ENCODE measurements at places on chromosomes 6 and 20.

DNA sequence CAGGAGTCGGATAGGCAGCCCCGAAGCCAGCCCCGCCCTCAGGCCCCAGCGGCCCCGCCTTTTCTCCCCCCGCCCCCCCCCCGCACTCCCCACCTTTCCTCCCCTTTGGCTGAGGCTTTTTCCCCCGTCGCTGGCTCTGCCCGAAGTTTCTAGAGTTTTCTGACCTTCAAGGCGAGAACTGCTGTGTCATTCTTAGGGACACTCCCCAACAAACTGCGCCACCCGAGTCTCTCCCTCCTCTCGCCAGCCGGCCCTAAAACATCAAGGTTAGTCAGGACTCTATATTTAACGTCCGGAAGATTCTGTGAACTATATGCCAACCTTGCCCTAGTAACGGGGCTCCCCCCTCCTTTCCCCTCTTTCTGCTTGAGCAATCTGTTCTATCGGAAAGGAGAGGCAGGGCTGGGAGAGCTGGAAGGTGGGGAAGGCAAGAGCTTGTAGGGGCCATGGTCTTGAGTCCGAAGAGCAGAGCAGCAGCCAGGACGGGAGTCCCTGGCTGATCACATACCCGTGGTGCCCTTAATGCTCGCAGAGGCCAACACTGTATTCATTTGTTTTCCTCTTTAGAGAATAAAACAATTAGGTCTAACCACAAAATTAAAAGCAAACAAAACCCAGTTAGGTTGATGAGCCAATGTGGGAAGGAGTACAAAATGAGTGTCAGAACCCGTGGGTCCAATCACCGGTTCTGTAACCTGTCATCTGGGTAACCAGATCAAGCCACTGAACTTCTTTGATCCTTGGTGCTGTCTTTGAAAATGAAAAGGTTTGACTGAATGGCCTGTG, 5.3 kb upstream of the HSPA1B start:
- peak; percentile 75 for DNase-seq

DNA sequence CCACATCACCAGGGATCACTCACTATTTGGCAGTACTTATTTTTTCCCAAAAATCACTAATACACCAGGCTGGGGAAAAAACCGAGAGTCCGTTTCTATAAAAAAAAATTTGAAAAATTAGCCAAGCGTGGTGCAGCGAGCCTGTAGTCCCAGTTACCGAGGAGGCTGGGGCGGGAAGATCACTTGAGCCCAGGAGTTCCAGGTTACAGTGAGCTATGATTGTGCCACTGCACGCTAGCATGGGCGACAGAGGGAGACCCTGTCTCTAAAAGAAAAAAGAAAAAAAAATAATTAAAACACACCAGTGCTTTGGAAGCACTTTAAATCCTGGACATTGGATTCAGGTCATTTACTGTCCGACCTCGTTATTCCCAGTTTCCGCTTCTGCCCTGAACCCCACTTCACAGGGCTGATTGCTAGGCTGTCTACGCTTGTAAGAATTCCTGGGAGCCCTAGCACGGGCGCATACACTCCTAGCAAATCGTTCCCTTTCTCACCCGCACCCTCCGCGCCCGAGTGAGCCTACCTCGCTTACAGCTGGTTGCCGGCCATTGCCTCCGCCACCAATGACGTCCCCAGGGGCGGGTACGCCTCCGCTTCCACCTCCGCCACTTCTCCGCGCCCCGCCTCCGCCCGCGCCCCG, at the start of gene TPMT:
TPMT (minus strand) TSS at position 571 of the 643 bp plus-strand sequence. CDS start 5,950 bp downstream, outside the sequence.
- DNase-seq: no peak

- no peak for DNase-seq
These were observed 133.1 kb upstream of the BACH2 start for GRCh38 chr6:90429713-90430112.

DNA sequence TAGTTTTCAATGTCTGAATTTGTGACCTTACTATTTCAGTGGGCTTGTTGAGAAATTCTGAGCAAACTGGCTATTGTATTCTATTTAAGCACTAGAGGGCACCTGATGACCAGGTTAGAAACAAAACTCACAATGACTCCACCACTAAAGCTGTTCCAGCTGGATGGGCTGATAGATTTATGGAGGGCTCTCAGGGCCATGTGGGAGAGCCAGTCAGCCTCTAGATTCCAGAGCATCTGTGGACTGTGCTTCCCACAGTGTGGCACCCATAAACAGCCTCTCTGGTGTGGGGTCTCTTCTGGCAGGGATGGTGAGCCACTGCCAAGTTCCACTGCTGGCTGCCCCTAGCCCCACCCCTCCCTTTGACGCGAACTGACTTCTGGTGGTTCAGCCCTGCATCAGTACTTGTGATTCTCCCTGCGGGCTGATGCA, 29.2 kb downstream of the C6orf58 start:
- no peak for DNase-seq

- DNase-seq: peak; percentile 65
These were observed at the start of gene SLC35B2 for GRCh38 chr6:44257025-44257752. Gene SLC35B2 (minus strand): TSS chr6:44257528. CDS start chr6:44257410, 118 bp downstream.

- no peak for DNase-seq
These were observed 15.5 kb downstream of the GSS start for GRCh38 chr20:34940081-34940481.

DNA sequence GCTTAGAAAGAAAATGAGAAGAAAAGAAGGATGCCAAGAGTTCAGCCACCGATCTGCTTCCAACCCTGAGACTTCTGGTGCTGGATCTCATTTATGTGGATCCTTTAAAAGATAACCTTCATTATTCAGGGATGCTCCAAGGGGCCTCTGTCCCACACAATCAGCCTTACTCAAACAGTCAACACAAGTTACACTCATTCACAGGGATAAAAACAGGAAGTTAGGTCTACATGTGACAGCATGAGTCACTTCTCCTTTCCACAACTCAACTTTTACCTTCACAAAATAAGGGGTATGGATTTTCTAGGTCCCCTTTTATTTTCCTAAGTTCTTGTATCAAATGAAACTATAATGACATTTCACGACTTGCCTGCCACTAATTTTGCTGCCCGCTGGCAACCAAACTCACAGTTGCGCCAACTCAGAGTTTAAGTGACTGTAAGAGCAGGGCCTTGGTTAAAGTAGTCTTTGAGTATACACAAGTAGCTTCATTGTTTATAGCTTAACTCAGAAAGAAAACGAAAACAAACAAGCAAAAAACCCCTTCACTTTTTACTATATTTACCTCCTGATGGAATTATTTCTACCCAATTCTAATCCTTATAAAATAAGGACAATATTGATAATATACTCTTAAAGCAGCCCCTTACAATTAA, 278.8 kb upstream of the RUNX2 start:
- DNase-seq: no peak

GRCh38 chr6:170007468-170008293, 256.3 kb downstream of the ERMARD start:
- DNase-seq: no peak

- DNase-seq: no peak
These were observed 21.6 kb downstream of the RIN2 start for GRCh38 chr20:19779634-19780033.

- no peak for DNase-seq
These were observed 66.3 kb upstream of the CD93 start for GRCh38 chr20:23152308-23152892.

DNA sequence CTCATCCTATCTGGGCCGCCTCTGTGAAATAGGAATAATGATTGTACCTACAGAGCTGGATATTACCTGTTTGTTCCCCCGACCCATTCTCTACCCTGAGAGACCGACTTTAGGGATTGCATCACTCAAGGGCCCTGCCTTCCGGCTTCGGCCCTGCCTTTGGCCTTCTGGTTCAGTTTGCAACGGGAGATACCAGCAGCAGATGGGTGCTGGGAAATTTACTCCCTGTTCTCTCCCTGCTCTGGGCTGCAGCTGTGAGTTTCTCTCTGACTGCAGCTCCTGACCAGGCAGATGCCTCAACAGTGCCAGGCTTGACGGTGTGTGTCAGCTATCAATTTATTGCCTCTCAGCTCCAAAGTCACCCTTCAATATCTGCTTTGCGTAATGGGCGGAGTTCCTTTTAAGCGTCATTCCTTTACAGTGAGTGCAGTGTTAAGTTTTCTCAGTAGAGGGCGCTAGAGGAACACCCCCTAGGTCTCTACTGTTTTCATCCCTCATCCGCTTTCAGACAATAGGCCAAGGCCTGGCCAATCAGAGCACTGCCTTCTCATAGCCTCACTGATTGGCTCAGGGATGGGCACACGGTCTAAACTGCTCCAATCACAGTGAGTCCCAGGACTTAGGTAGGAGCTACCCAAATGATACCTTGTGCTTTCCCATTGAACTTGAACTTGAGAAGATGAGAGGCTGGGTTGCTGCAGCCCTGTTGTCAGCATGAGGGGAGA, 30.0 kb downstream of the KCNG1 start:
- peak; percentile 27 for DNase-seq
